ENCODE measurements at places on chromosomes 11 and 22. TPM values are rescaled to one million over a fixed set of nuclear protein-coding genes. Genes with fewer than 3 reads are reported as not detected.
A peak's percentile ranks its signal among the peaks of the same experiment; 100 is the strongest.

GRCh38 chr11:728901-729491 is 18.3 kb upstream of the TALDO1 start:
- H3K4me3 ChIP-seq: no peak overlapping the region
- H3K36me3 ChIP-seq: no peaks in the 10 kb centered on the region
- no peaks in the 10 kb centered on the region for H3K4me1 ChIP-seq
- no peak overlapping the region for H3K27ac ChIP-seq

DNA sequence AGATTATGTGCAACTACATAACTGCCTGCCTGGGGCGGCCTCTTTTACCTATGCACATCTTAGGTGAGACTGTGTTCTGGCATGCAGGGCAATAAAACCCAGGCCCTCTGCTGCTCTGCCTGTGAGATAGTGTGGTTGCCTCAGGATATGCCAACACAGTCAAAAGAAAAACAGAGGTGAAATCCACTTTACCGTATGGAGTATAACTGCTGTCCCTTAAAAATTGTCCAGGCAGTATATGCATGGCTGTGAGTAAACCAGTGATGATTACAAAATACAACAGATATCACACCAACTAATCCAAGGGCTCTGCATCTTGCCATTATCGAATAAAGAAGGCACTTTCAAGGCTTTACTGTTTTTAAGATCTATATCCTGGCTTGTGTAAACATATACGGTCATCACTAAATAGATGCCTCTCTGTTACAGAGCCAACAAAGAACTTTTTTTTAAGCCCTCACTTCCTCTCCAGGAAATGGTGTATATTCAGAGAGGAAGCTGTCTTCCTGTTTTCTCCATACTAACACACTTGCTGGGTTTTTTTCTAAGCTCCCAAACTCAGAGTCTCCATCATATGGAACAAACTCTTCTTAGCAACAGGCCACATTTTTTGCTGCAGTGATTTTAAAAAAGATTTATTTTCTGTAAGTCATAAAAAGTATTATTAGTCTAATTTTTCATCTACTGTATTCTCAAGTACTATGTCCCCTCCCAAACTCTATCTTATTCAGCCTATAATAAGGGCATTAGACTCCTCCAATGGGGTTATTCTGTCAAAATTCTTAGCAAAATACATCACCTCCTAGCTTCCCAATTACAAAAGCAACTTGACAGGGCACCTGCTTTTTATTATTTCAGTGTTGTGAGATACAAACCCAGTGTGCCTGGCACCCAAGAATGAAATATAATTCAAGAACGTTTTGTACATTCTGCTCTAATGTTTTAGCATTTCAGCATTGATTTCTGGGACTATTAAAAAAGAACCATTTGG is 135.2 kb downstream of the MAML2 start:
- no peaks in the 10 kb centered on the region for H3K27me3 ChIP-seq
- peaks cover 91% of the 10 kb centered on the region for H3K4me1 ChIP-seq
- H3K27ac ChIP-seq: peak overlapping the region; percentile 73
- peak; percentile 96 for DNase-seq
- no peaks in the 10 kb centered on the region for H3K36me3 ChIP-seq

The MSANTD2 gene
- total RNA-seq: 33.3 TPM

GRCh38 chr22:44107340-44107739 is 73.4 kb upstream of the PARVG start:
- peak; percentile 71 for DNase-seq
- no peaks in the 10 kb centered on the region for H3K27me3 ChIP-seq
- H3K4me3 ChIP-seq: no peak overlapping the region
- peaks cover 12% of the 10 kb centered on the region for H3K4me1 ChIP-seq

DNA sequence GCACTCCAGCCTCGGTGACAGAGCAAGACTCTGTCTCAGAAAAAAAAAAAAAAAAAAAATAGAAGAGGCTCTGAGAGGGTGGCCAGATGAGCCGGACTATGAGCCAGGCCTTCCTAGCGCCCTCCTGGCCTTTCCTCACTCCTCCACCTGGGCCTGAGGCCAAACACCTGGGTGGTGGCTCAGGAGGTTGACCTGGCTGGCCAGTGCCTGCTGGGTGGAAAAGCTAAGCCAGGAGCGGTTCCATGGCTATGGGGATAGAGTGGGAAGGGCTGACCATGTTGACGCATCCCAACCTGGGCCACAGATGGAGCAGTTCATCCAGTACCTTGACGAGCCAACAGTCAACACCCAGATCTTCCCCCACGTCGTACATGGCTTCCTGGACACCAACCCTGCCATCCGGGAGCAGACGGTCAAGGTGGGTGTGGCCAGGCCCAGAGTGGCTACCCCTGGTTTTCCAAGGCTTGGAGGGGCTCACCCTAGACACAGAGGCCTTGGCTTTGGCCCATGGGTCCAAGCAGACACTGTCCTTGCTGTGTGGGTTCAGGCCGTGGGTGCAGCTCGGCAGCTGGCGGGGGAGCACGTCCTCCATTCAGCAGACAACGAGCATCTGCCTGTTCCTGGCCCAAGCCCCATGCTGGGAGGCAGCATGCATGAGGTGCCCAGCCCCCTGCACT is 7.6 kb downstream of the SCYL1 start:
- no peaks in the 10 kb centered on the region for H3K27me3 ChIP-seq
- no peak for DNase-seq
- no peak overlapping the region for H3K27ac ChIP-seq
- peaks cover 47% of the 10 kb centered on the region for H3K36me3 ChIP-seq

DNA sequence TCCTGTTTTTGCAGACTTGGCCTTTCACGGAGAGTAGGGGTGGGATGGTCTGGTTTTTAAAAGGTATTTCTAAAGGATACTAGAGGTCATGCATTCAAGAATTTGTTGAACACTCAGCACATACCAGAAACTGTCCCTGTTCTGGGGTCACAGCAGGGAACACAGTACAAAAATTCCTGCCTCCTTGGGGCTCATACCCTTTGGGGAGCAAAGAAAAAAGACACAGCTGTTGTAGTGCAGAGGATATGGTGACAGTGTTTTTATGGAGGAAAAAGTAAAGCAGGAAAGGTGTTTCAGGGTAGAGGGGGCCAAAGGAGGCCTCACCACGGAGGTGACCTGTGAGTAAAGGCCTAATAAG is 8.4 kb downstream of the SLC3A2 start:
- no peak overlapping the region for H3K4me3 ChIP-seq
- peaks cover 30% of the 10 kb centered on the region for H3K4me1 ChIP-seq
- no peaks in the 10 kb centered on the region for H3K27me3 ChIP-seq

The GPHA2 gene
- not detected for total RNA-seq

The SCGB1C1 gene
- total RNA-seq: not detected

GRCh38 chr22:37484480-37485394 is 1.4 kb downstream of the MFNG start:
- no peak overlapping the region for H3K4me3 ChIP-seq
- DNase-seq: no peak
- H3K27me3 ChIP-seq: no peaks in the 10 kb centered on the region
- H3K36me3 ChIP-seq: no peaks in the 10 kb centered on the region
- peaks cover 4% of the 10 kb centered on the region for H3K4me1 ChIP-seq
- no peak overlapping the region for H3K27ac ChIP-seq

DNA sequence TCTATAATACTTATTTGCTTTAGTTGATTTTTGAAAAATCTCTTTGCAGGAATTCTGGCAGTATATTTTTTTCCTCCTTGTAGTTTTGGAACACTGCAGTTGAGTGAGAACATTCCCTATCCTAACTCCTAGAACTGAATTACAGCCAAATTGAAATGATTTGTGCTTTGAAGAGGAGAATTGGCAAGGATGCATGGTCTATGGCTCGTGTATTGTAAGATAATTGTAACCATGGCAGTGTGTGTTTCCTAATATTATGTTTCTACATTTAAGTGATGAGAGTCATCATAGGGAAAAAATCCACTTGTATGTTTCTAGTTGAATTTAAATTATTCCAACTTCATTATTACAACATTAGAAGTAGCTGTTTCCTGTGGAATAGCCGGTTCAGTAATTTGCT is 80.9 kb upstream of the MYO18B start:
- H3K4me1 ChIP-seq: no peaks in the 10 kb centered on the region
- H3K36me3 ChIP-seq: no peaks in the 10 kb centered on the region
- H3K4me3 ChIP-seq: no peak overlapping the region
- H3K27me3 ChIP-seq: no peaks in the 10 kb centered on the region
- no peak overlapping the region for H3K27ac ChIP-seq

The CASP1 gene
- total RNA-seq: 8.5 TPM

DNA sequence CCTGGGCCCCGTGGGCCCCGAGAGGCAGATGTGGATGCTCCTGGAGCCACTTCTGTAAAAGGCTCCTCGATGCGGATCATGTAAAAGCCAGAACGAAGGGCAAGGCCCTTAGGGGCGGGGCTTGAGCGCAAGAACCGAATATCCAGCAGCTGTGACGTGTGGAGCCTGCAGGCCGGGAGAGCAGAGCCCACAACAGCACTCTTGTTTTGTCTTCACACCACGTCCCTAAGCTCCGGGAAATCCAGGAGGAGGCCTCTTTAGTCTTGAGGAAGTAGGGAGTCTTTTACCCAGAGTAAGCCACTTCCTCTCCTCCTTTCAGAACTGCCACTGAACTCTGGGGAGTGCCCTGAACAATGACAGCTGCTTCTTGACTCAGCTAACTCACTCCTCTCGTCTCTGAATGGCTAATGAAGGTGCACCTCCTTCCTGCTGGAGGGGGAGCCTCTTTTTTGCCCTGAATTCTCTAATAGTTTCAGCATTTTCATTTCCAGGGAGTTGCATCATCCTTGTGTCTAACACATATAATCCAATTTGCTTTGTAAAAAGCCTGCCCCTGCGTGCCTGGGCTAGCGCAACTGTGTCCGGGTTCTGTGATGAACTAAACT is 12.5 kb downstream of the L3MBTL2 start:
- H3K4me3 ChIP-seq: peak overlapping the region; percentile 33
- DNase-seq: peak; percentile 95
- peak overlapping the region; percentile 99 for H3K27ac ChIP-seq
- peaks cover 22% of the 10 kb centered on the region for H3K4me1 ChIP-seq
- H3K36me3 ChIP-seq: peaks cover 49% of the 10 kb centered on the region
- no peaks in the 10 kb centered on the region for H3K27me3 ChIP-seq

The PTGDR2 gene
- total RNA-seq: 0.09 TPM

Measured in A673 (cell line).